ENCODE measurements at places on chromosomes 6 and 20. TPM values are rescaled to one million over a fixed set of nuclear protein-coding genes. Genes with fewer than 3 reads are reported as not detected.

GRCh38 chr6:57094689-57095088 is 4.7 kb downstream of the ZNF451 start:
- no peak for DNase-seq

The ZNF184 gene
- total RNA-seq = 8.6 TPM

The RWDD1 gene
- total RNA-seq = 30.8 TPM

GRCh38 chr6:155066361-155066760 is 71.2 kb downstream of the TIAM2 start:
- no peak for DNase-seq

GRCh38 chr6:143279385-143279784 is 171.1 kb downstream of the ADAT2 start:
- DNase-seq = no peak

DNA sequence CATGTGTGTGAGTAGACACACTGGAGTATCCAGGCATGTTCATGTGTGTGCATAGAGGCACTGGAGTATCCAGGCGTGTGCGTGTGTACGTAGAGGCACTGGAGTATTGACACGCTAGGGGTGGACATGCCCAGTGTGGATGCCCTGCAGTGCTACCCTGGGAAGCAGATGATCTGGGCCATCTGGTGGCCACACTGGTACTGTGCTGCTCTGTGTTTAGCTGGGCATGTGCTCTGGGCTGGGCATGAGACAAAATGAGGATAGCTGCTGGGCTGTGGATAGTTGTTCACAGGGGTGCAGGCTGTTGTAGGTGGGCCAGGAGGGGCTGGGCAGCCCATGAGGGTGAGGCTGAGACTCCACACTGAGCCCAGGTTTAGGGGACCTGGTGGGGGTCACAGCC is 24.0 kb upstream of the NPBWR2 start:
- DNase-seq = peak; percentile 28

- no peak for DNase-seq
These were observed 45.0 kb downstream of the VSTM2L start for GRCh38 chr20:37947943-37948342.

DNA sequence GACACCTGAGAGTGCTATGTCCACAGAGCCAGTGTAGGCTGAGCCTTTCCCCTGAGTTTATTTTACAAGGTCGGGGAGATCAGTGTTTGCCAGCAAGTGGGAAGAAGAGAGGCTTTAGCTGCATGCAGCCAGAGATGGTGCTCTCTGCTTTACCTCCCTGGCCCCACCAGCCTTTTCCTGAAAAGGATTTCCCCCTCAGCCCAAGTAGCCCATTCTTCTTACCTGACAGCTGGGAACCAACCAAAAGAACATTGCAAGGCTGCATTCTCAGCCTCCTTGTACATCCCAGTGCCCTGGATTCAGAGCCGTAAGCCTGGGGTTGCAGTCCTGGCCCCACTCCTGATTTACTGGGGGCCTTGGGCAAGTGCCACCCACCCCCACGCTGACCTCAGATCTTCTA is 16.9 kb downstream of the SNPH start:
- no peak for DNase-seq

GRCh38 chr6:24431045-24431451 is 28.3 kb downstream of the MRS2 start:
- peak; percentile 28 for DNase-seq

- DNase-seq = no peak
These were observed 35.7 kb downstream of the OGFRL1 start for GRCh38 chr6:71324194-71324785.

DNA sequence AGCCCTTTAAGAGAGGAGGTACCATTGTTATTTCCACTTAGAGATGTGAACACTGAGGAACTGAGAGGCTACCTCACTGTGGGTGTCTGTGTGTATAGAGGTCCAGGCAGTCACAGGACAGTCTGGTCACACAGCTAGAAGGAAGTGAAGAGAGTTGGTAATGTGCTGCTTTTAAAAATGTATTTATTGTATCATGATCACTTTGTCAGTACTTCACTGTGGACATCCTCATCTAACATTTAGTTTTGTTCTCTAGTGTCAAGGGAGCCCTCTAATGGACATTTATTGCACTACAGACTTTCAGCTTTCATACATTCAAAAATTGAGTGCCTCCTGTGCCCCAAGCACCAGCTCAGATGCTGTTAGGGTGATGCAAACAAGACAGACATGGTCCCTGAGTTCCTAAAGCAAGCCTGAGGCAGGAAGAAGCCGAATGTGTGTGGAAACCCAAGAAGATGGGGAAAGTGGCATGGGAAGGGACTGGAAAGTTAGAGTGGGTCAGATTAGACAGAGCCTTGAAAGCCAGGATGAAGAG is 123.0 kb downstream of the SLC16A10 start:
- DNase-seq = no peak

- no peak for DNase-seq
These were observed 581.5 kb downstream of the MMUT start for GRCh38 chr6:48881551-48881950.

- no peak for DNase-seq
These were observed 7.1 kb downstream of the NPEPL1 start for GRCh38 chr20:58699623-58700107.

- no peak for DNase-seq
These were observed 171.7 kb downstream of the CLIC5 start for GRCh38 chr6:45843848-45844521.

DNA sequence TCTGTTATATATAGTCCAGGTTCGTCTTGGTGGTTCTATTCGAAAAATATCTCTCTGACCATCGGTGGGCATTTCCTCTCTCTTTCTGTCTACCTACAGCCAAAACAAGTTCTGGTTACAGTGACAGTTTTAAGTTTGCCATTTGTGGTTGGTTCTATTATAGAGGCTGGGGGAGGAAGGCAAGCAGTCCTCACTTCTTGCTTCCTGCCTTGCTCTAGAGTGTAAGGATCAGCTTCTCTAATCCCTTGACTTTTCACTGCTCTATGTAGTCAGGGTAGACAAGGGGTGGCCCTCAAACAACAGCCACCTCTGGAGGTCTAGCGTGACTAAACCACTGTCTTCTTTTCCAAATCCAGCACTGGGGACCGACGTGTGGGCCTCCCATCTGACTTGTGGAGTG is 16.1 kb downstream of the E2F3 start:
- DNase-seq = no peak

- DNase-seq = no peak
These were observed 350.5 kb downstream of the CDC5L start for GRCh38 chr6:44737829-44738528.

DNA sequence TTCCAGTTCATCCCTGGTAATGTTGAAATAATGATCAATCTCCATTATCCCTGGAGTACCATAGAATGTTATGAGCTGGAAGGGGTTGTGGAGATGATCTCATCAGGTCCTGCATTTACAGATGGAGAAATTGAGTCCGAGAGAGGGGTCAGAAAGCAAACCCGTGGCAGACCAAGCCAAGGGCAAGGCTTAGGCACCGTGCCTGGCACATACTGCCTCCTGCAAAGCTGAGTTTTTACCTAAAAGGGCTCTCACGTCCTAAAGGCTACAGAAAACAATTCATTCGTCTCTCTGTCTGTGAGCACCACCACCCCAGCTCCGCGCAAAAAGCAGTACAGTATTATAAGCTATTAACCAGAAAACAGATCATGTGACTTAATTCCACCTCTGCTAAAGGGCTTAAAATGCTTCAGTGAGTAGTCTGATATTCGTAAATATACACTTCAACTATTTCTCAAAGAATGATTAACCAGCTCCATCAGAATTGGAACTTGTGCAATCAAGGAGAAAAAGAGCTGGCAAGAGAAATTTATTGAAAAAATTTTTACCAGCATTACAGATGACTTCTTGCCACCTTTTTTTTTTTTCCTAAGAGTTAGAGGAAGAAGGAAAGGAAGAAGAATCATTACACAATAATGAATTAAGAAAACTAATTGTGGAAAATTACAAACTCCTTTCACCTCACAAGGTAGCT is 3.4 kb upstream of the PARD6B start:
- no peak for DNase-seq

The SMLR1 gene
- total RNA-seq = not detected

- no peak for DNase-seq
These were observed 70.3 kb upstream of the SLC22A23 start for GRCh38 chr6:3526962-3527650.

The SOX4 gene
- 47.0 TPM for total RNA-seq

- peak; percentile 17 for DNase-seq
These were observed 695.9 kb downstream of the EPHA7 start for GRCh38 chr6:92723390-92723931.

- no peak for DNase-seq
These were observed 37.1 kb upstream of the RPS6KA2 start for GRCh38 chr6:166664135-166664534.

DNA sequence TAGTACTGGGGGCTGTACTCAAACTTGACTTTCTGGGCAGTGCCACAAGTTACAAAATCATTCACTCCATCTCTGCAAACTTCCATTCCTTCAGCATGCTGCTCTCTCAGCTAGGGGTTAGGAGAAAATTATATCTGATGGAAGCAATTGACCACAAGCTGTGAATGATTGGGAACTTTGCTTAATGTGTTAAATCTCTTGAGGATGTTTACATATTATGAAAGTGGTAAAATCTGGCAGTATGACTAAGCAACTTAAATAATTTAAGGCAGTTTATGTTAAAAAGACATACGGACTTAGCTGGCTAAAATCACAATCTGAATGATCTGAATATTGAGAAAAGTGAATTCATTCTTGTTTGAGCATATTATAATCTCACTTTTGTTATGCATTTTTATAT is 415.0 kb downstream of the PHF3 start:
- DNase-seq = no peak

The LYRM2 gene
- total RNA-seq = 43.5 TPM

GRCh38 chr6:106426250-106426970 is 65.9 kb downstream of the CRYBG1 start:
- no peak for DNase-seq

The OR2B6 gene
- total RNA-seq = not detected

The GGTLC1 gene
- 0.27 TPM for total RNA-seq

GRCh38 chr20:32028647-32029372 is 18.6 kb downstream of the CCM2L start:
- no peak for DNase-seq

- DNase-seq = no peak
These were observed 1.1 kb upstream of the SYTL3 start for GRCh38 chr6:158648682-158649131.

DNA sequence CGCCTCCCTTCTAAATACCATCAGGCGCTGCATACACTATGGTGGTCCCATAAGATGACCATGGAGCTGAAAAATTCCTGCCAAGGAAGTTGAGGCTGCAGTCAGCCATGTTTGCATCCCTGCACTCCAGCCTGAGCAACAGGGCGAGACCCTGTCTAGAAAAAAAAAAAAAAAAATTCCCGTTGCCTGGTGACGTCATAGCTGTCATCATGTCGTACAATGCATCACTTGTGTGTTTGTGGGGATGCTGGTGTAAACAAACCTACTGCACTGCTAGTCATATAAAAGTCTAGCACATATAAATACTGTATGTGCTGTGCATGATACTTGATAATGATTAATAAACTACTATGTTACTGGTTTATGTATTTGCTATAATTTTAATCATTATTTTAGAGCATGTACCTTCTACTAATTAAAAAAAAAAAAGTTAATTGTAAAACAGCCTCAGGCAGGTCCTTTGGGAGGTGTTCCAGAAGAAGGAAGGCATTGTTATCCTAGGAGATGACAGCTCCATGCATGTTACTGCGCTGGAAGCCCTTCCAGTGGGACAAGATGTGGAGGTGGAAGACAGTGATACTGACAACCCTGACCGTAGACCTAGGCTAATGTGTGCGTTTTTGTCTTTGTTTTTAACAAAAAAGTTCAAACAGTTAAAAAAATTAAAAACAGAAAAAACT is 132.6 kb downstream of the BANF2 start:
- no peak for DNase-seq

DNA sequence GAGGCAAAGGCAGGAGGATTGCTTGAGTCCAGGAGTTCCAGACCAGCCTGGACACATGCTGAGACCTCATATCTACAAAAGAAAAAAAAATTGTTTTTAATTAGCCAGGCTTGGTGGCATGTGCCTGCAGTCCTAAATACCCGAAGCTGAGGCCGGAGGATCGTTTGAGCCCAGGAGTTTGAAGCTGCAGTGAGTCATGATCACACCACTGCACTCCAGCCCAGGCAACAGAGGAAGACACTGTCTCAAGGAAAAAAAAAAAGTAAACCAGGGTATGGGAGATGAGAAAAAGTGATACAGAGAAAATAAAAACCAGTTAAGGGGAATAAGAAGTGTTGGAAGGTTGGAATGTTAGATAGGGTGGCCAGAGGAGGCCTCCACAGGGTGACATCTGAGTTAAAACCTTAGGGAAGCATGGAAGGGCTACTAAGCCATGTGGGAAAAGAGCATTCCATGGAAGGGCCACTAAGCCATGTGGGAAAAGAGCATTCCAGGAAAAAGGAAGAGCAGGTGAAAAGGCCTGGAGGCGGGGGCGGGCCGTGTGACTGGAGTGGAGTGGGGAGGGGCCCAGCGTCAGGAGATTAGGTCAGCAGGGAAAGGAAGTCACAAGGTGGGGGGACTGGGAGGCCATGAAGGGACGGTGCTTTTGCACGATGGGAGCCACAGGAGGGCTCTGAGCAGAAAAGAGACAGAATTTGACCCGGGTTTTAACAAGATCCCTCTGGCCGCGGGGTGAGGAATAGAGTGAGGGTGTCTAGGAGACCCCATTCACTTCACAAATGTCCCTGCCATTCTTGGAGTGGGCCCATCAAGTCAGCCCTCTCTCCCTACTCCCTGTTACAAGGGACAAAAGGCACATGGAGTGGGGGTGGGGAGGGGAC is 18.3 kb downstream of the CPNE5 start:
- no peak for DNase-seq

GRCh38 chr20:63097336-63097831 is 90.6 kb upstream of the BHLHE23 start:
- no peak for DNase-seq

- DNase-seq = no peak
These were observed 58.0 kb downstream of the PRL start for GRCh38 chr6:22238861-22239260.

DNA sequence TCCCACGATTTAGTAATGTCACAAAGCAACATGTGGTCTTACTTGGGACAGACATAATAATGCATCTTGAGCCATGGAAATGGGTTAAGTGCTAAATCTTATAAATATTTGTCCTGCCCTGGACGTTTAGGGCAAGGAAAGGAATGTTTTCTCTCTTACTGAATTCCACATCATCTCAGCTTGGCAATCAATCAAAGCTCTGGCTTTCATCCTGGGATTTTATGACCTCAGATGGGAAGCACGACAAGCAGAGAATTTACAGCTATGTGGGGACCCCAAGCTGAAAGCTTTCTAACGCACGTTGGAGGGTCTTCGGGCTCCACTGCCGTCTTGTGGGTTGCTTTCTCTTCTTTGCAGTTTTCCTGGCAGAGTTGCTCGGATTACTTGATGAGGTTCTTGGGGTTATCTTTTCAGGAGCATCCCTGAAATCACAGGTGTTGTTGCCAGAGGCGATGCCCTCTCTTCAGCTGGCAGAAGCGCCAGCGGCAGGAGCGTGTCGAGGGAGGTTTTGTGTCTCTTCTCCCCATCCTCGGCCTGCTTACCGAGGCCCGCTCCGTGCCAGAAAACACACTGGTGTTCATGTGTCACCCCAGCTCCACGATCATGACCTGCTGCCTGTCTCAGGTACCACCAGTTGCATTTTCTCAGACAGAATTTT is 73.4 kb upstream of the FRMD1 start:
- peak; percentile 12 for DNase-seq

All from colonic mucosa (tissue), 4 donors.